ENCODE measurements at places on chromosomes 2 and 18.

- peak; percentile 43 for DNase-seq
Observed at GRCh38 chr2:171793691-171794678, 100.1 kb downstream of the SLC25A12 start.

GRCh38 chr2:8537562-8538155 is 144.2 kb upstream of the ID2 start:
- no peak for DNase-seq

GRCh38 chr2:57450170-57450569 is 596.4 kb upstream of the VRK2 start:
- no peak for DNase-seq

GRCh38 chr2:55587-56448 is 9.5 kb upstream of the FAM110C start:
- no peak for DNase-seq

Measured in astrocyte (in vitro differentiated cells and primary cell).